ENCODE measurements at places on chromosomes 4 and X.

GRCh38 chr4:23060776-23061175 lies 368.0 kb downstream of the GBA3 start:
- DNase-seq, result no peak

- no peak for DNase-seq
Measured at GRCh38 chrX:106247162-106247561, 79.1 kb downstream of the PWWP3B start.

- DNase-seq, result peak; percentile 42
Measured at GRCh38 chr4:132642016-132642817, 506.9 kb upstream of the PCDH10 start.

DNA sequence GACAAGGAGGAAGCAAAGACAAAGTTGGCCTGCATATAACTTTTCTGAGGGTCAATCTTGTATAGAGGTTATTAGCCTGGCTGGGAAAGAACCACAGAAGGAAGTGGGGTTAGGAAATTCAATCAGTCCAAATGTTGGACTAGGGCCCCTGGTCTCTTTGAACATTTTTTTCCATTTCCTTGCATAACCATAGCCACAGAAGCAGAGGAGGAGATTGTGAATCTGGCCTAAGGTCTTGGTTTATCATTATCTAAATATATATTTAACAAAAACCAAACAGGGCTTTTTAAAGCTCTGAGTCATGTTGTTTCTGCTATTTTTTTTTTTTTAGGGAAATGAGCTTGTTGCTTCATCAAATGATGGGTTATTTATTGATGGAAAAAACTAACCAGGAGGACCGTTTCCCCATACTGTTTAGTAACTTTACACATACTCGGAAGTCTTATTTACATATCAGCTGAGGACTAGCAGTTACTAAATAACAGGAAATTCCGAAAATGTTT lies 97.7 kb upstream of the ACSL4 start:
- no peak for DNase-seq

DNA sequence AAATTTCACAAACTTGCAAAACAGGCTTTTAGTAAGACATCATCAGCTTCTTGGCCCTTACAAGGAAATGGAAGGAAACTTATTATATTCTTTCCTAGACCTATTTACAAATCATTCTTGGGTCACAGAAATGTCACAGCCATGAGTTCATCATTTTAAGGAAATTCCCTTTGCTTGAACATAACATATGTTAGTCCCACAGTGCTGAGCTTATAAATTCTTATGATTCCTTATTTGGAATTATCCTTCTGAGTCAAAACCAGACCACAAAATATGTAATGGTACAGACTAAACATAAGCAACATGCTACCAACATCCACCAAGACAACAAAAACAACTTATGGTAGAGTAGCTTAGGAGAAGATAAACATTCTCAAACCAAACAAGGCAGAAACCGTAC lies 236.9 kb upstream of the CTSO start:
- no peak for DNase-seq

- DNase-seq, result peak; percentile 6
Measured at GRCh38 chr4:242121-242848, 63.0 kb downstream of the ZNF732 start.

- DNase-seq, result no peak
Measured at GRCh38 chr4:1975391-1975801, 33.4 kb downstream of the NELFA start.

- no peak for DNase-seq
Measured at GRCh38 chr4:15515106-15515505, 45.4 kb downstream of the CC2D2A start.

DNA sequence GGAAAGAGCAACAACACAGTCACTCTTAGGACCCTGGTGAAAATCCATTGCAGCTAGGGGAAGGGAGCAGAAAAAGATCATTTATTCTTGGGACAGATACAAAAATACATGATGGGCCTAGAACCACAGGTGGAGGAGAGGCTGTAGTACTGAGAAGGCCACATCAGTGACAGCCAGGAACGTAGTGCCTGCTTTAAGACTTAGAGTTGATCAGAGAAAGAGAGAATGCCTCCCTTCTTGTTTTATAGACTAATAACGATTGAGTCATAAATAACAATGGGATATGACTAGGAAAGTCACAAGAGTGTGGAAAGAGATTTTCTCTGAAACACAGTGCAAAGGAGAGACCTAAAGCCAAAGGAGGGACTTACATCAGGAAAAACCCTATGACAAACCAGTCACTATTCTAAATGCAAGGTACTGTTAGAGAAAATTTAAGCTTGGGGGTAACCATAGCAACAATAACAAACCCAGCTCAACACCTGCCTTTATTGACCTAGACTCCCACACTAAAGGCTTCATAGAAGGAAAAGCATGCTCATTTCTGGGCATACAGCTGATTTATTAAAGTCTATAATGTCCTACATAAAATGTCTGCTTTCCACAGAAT lies 1015.0 kb upstream of the GRID2 start:
- DNase-seq, result no peak

- no peak for DNase-seq
Measured at GRCh38 chr4:121875652-121876051, 5.4 kb upstream of the BBS7 start.

GRCh38 chrX:85084770-85085393 lies 81.2 kb downstream of the APOOL start:
- DNase-seq, result peak; percentile 25

DNA sequence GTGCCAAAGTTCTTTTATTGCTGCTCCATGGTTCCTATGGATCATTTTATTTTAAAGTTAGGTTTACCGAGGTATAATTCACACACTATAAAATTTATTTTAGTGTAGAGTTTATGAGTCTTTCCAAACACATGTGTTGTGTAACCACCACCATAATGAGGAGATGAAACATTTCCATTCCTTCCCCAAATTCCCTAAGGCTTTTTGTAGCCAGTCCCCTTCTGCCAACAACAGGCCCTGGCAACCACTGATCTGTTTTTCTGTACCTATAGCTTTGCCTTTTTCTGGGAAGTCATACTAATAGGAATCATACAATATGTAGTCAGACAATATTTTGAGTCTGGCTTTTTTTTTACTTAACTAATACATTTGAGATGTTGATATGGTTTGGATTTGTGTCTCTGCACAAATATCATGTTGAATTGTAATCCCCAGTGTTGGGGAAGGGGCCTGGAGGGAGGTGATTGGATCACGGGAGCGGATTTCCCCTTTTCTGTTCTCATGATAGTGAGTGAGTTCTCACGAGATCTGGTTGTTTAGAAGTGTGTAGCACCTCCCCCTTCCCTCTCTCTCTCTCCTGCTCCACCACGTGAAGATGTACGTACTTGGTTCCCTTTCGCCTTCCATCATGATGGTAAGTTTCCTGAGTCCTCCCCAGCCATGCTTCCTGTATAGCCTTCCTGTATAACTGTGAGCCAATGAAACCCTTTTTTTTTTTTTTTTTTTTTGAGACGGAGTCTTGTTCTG lies 59.6 kb upstream of the DHX15 start:
- DNase-seq, result no peak

DNA sequence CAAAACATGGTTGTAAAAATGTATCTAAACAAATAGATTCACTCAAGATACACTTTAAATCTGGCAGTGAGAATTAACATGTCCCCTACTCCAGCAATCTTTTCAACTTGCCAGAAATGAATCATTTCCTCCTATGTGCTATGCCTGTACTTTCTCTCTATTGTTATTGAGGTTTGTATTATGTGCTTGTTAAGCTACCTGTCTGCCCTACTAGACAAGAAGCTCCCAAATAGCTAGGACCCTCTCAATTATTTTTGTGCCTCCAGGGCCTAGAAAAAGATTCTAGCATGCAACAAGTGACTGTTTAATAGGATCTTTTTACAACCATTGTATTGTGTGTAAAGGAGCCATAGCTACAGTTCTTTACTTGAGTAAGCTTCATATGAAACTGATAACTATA lies 3.5 kb upstream of the SAP30 start:
- no peak for DNase-seq

GRCh38 chrX:96244955-96245354 lies 439.7 kb upstream of the DIAPH2 start:
- DNase-seq, result no peak

- DNase-seq, result peak; percentile 15
Measured at GRCh38 chr4:110411574-110412011, 64.4 kb upstream of the ENPEP start.

GRCh38 chr4:80135702-80136058 lies 61.6 kb upstream of the PRDM8 start:
- DNase-seq, result no peak

GRCh38 chr4:80035336-80035735 lies 37.7 kb downstream of the ANTXR2 start:
- no peak for DNase-seq

DNA sequence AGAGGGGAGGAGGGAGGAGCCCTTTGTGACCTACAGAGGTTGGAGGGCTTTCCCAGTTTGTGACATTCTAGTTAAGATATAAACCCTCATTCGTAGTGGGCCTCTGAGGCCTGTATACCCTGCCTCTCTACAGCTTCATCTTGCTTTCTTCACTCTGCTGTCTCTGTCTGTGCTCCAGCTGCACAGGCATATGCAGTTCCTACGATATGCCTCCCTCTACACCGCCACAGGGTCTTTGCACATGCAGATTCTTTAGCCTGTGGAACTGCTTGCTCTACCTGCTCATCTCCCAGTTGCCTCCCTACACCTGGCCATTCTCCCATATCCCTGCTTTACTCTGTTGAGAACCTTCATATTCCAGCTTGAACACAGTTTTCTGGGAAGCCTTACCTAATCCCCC lies 38.1 kb downstream of the SLIT2 start:
- DNase-seq, result no peak

- no peak for DNase-seq
Measured at GRCh38 chr4:108094923-108095482, 73.7 kb downstream of the LEF1 start.

- DNase-seq, result peak; percentile 4
Measured at GRCh38 chr4:17613761-17614415, 553 bp upstream of the MED28 start.

GRCh38 chr4:165784672-165785071 lies 88.4 kb upstream of the TLL1 start:
- no peak for DNase-seq

- no peak for DNase-seq
Measured at GRCh38 chrX:53685711-53686110, 808 bp downstream of the HUWE1 start.

DNA sequence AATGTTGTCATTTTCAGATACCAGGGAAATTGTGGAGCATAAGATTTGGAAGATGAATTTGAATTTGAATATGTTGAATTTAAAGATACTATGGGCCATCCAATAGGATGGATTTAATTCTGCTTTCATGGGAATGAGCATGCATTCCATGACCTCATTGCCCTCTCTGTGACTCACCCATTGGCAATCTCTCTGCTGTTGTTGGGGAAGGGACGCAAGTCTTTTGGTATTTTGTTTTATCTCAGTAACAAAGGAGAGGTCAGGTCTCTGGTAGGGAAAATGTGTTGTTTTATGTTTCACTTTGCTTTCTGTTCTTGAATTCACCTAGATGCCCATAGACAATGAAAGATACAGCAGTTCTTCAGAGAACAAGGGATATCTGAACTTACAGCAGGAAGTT lies 42.1 kb upstream of the MAGEA4 start:
- no peak for DNase-seq

DNA sequence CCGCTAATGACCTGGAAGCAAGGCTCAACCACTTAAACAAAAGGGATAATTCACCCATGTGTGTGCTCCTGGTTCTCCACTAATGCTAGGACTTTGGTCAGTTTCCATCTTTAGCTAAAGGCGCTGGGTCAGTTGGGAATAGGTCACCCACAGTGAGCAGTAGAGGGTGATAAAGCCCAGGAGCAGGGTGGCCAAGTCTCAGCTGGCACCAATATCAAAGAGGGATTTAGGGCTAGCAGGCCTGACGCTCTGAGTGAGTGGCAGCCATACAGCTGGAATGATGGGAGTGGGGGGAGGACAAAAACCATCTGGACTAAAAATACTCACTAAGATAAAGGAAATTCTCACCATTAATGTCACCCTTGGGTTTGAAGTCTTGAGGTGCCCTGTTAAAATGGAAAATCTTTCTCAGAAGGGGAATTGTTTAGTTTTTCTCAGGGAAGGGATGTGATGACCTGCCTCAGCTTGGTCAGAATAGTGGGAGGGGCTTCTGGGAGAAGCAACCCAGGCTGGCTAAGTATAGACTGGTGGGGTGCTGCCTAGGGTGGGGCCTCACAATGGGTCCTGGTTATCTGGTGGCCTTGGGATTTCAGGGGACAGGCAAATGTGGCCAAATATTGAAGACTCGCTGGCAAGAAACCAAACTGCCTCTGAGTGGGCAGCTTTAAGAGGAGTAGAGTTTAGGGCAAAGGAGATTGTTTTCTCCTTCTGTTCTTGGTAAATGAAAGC lies 47.1 kb downstream of the TSC22D3 start:
- no peak for DNase-seq

- DNase-seq, result no peak
Measured at GRCh38 chrX:39739585-39739984, 358.2 kb downstream of the BCOR start.

DNA sequence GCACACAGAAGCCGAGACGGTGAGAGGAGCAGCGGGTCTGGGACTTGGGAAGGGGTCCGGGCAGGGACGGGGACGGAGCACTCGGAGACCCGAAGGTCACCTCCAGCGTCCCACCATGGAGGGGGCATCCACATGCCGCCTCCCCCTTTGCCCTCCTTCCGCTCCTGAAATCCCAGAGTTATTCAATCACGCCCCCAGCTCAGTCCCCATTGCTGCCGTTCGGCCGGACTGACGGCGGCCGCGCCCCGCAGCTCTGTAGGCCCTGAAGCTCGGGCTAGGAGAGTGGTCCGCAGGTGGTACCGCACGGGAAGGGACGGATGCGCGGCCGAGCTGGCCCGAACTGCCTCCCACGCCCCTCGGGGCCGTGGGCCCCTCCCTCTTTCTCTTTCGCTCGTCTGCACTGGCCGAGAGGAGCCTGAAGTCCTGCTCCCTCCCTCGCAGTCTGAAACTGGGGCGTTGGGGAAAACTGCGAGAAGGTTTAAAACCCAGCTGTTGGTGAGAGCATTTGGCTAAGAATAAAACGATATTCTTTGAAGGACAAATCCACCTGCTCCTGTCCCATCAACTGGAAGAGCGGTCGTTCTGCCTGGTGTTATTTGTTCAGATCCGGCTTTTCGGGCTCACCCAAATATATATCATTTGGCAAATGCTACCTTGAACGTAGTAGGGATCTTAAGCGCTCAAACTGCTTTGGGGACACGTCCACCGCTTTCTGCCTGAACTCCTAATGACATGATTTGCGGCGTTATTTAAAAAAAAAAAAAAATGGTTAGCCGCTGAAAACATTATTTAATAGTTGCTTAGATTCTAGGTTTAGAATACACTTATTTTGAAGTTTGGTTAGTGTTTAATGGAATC lies 719 bp downstream of the USO1 start:
- DNase-seq, result peak; percentile 77

DNA sequence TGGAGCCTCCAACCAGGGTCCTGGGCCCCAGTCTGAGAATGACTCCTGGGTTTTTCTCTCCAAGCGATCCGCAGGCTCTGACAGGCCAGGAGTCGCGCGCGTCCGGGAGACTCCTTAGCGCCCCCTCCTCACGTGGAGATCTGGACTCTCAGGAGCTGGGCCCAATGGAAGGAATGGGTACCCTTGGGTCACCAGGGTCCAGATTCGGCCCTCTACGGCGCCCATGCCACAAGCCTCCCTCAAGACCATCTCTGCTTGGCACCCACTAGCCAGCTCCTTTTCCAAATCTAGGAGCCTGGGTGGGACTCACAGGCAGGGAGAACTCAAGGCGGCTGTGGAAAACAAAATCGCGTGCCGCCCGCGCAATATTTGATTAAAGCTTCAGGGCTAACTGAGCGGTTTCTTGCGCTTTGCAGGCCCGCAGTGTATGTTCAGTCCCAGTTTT lies 7.1 kb downstream of the HAND2 start:
- peak; percentile 29 for DNase-seq
